Endothelial cell (in vitro differentiated cells): ENCODE measurements at places on chromosomes 13 and 19.

GRCh38 chr13:76724421-76724820 is 161.8 kb downstream of the KCTD12 start:
- DNase-seq, result no peak

DNA sequence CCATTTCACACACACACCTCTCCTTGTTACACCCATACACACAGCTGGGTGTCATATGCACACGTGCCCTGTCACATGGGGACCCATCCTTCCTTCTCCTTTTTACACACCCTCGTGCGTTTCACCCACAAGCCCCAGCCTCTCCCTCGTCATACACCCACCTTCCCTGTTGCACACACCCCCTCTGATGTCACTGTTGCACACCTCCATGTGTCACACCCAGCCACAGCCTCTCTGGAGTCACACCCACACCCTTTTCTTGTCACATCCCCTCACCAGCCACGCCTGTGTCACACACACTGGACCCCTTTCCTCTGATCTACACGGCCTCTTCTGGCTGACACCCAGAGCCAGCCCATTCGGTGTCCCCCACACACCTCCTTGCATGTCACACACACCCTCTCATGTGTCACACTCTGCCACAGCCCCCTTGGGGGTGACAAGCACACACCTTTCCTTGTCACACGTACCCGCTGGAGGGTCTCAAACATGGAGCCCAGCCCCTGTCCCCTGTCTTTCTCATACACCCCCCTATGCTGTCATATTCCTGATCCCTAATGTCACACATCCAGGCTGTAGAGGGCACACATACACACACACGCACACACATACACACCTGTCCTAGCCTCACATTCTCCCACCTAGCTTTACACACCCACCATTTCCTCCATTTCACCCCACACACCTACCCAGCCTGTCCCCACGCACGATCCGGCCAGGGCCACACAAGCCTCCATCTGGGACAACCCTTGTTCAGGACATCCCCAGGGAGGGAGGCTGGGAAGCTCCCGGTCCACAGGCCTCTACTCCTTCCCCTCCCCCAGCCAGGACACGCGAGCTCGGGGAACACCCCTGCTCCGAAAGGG is 1.4 kb downstream of the NOVA2 start:
- no peak for DNase-seq

- DNase-seq, result no peak
These were observed 84.1 kb upstream of the ATXN8OS start for GRCh38 chr13:70023516-70023915.

DNA sequence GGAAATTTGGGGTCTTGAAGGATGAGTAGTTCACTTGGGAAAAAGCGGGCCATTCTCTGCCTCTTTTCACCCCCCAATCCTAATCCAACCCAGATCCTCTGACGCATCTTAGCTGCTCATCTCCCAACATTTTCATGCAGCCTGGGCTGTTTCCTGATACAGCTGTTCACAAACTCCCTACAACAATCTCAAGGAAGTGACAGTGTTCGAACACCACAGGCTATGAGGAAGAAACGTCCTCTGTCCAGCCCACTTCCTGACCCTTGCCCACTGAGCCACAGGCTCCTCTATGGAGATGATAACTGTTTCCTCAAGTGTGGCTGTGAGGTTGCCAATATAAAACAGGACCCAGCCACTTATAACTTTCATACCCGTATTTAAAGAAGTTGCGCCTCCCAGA is 16.2 kb downstream of the LMTK3 start:
- no peak for DNase-seq

- no peak for DNase-seq
These were observed 122.3 kb downstream of the PCCA start for GRCh38 chr13:100211016-100211710.

DNA sequence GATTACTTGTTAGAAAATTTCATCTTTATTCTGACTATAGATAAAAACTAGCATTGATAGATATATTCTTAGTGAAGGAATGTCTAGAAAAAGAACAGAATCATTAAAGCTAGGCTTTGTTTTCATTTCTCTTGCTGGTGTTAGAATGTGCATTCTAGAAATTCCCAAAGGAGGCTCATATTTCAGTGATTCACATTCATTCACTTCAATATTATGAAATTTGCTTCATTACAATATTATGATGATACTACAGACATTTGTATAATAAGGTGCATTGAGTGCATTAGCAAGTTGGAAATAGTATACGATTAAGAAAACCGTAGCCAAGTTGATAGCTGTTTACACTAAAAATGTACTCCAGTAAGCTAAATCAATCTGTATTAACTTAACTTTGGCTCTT is 70.7 kb upstream of the MYCBP2 start:
- no peak for DNase-seq

- DNase-seq, result no peak
These were observed 424.5 kb downstream of the PCDH9 start for GRCh38 chr13:66805657-66806056.
